ENCODE measurements at places on chromosomes 3 and 15. TPM values are rescaled to one million over a fixed set of nuclear protein-coding genes. Genes with fewer than 3 reads are reported as not detected.

GRCh38 chr3:61526308-61526707 is 35.1 kb upstream of the PTPRG start:
- no peak overlapping the region for H3K27ac ChIP-seq
- DNase-seq: no peak
- no peaks in the 10 kb centered on the region for H3K4me1 ChIP-seq
- no peaks in the 10 kb centered on the region for H3K36me3 ChIP-seq

GRCh38 chr3:108441071-108441507 is 69.3 kb downstream of the MYH15 start:
- no peak overlapping the region for H3K27ac ChIP-seq
- H3K4me1 ChIP-seq: no peaks in the 10 kb centered on the region
- no peaks in the 10 kb centered on the region for H3K36me3 ChIP-seq
- no peak for DNase-seq

The GPR62 gene
- not detected for total RNA-seq

The HRG gene
- total RNA-seq: 0.40 TPM

- no peaks in the 10 kb centered on the region for H3K36me3 ChIP-seq
- peak; percentile 4 for DNase-seq
- no peaks in the 10 kb centered on the region for H3K27me3 ChIP-seq
Measured at GRCh38 chr3:54830658-54831057, 97.2 kb downstream of the LRTM1 start.

DNA sequence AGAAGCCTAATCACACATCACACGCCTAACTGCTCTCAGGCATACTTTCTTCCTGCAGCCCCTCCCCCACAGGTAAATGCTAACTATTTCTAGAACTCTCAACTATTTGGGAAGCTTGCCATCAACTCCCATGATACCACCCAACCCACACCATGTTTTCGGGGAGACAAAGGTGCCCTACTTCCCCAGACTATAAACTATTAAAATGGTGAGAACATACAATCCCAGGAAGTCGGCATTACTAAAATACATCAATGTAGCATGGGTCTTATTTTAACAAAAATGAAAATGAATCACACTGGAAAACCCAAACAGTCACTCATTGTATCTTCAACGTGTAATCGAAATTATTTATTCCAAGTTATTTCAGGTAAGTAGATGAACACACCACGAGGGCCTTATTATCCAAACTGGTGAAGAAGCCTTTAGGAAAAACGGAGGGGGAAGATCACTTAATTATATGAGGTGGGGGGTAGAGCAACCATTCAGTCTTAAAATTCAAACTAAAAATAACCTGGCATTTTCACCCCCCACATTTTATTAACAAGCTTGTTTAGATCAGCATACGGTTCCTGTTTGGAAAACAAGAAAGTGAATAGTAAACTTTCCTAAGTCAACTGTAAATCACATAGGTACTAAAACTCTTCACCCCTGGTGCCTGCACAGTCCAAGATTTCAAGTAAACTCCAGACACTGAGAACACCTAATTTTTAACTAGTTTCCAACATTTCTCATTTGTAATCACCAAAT is 1.9 kb downstream of the TBL1XR1 start:
- H3K4me1 ChIP-seq: peaks cover 48% of the 10 kb centered on the region
- peaks cover 61% of the 10 kb centered on the region for H3K36me3 ChIP-seq
- peak overlapping the region; percentile 71 for H3K27ac ChIP-seq
- DNase-seq: peak; percentile 64
- H3K27me3 ChIP-seq: no peaks in the 10 kb centered on the region

DNA sequence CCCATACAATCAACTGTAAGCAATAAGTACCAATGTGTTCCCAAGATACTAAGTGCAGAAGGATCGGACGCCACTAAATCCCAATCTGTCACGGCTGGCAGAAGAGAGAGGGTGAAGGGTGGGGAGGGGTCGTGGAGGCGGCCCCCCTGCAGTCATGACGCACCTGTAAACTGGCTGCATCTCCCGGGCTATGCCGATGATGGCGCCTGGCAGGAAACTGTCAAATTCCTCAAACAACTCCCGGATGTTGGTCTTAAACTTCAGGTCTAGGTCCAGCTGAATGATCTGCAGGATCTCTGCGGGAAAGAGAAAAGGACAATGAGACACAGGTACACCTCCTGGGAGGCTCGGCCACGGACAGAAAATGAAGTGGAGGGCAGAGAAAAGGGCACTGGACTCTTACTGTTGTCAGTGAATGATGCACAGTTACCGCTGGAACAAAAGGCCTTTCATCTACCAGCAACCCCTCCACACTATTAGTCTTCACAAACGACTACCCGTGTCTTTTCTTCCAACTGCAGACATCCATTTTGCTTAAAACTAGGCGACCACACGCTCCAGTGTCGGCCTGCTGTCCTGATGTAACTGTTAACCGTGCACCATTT is 114.6 kb downstream of the XXYLT1 start:
- H3K36me3 ChIP-seq: peaks cover 11% of the 10 kb centered on the region
- H3K27ac ChIP-seq: no peak overlapping the region
- no peak overlapping the region for H3K4me3 ChIP-seq
- H3K27me3 ChIP-seq: no peaks in the 10 kb centered on the region
- H3K4me1 ChIP-seq: peaks cover 54% of the 10 kb centered on the region
- no peak for DNase-seq

The BHLHE40 gene
- total RNA-seq: 62.2 TPM

The SNX22 gene
- 1.3 TPM for total RNA-seq

The VILL gene
- 86.8 TPM for total RNA-seq

GRCh38 chr3:171194965-171195364 is 168.4 kb upstream of the SLC2A2 start:
- H3K4me1 ChIP-seq: peaks cover 36% of the 10 kb centered on the region
- no peak overlapping the region for H3K27ac ChIP-seq

The CATSPER2 gene
- total RNA-seq: 2.1 TPM

- no peak overlapping the region for H3K27ac ChIP-seq
- no peak overlapping the region for H3K4me3 ChIP-seq
- no peaks in the 10 kb centered on the region for H3K27me3 ChIP-seq
- H3K4me1 ChIP-seq: no peaks in the 10 kb centered on the region
Measured at GRCh38 chr3:127666676-127667075, 6.1 kb upstream of the ABTB1 start.

GRCh38 chr15:84552896-84553295 is 47.9 kb upstream of the ZSCAN2 start:
- no peaks in the 10 kb centered on the region for H3K36me3 ChIP-seq
- DNase-seq: no peak
- H3K27me3 ChIP-seq: no peaks in the 10 kb centered on the region
- no peak overlapping the region for H3K27ac ChIP-seq

The ESYT3 gene
- 3.5 TPM for total RNA-seq

DNA sequence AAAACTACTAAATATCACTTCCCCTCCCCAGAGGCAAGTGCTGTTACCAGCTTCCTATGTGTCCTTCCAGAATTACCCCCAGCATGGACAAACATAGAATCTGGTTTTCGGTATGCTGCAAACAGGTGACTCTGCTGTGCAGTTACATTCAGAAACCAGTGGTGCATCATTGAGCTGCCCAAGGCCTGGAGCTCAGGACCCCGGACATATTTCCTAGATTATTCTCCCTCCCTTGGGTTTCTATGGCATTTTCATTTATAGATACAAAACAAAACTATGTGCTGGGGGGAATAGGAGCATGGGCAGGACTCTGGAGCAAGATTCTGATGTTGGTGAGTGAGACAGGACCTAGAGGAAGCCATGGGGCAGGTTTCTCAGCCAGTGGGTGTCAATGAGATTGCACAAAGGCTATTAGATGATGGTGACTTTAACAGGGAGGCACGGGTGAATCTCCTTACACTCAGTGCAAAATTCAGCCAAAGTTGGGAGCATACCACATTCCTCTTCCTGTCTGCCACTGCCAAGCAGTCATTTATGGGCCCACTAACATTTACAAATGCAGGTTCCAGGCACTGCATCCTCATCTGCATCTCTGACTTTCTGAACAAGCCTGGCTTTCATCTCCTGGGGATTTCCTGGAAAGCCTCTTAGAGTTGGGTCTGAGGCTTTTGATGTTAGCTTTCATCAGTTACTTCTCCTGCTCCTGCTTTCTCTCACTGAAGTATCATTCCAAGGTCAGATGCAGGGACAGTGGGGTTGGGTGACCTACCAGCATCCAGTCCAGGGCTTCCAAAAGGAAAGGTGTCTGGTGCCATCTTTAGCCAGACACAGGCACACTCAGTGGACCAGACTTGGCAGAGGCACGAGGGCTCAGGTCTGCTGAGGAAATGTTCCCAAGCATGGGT is 44.5 kb downstream of the CMTM7 start:
- peaks cover 17% of the 10 kb centered on the region for H3K4me1 ChIP-seq
- no peaks in the 10 kb centered on the region for H3K27me3 ChIP-seq
- DNase-seq: no peak

DNA sequence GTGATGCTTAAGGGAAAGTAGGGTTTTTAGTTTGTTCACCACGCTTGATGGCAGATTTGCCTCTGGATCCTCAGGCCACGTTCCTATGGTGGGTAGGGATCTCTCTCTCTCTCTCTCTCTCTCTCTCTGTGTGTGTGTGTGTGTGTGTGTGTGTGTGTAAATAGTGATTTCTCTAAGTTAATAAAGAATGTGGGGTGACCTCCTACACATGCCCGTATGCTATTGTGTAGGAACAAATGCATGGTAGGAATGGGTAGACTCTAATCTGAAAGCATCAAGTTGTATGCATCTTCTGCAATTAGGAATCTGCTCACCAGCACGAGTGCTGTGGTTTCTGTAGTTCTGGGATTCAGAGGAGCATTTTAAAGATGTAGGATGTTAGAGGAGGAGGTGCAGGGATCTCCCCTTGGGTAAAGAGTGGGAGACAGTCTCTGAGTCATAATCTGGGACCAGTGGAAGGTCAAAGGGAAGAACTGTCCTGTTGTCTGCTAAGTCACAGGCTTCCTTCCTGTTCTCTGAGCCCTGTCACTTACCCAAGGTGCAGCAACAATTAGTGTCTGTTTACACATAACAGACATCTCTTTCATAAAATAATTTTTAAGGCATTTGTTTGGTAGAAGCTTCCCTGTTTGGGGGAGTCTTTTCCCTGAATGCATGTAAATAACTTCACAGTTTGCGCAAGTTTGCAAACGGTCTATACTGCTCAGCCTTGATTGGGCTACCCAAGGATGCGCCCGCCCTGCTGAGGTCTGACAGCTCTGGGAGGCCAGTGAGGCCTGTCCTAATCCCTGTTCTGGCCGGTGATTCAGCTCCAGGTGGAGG is 139.8 kb downstream of the IGF1R start:
- no peak for DNase-seq
- no peaks in the 10 kb centered on the region for H3K36me3 ChIP-seq
- peaks cover 60% of the 10 kb centered on the region for H3K4me1 ChIP-seq
- no peak overlapping the region for H3K4me3 ChIP-seq
- no peaks in the 10 kb centered on the region for H3K27me3 ChIP-seq

The GOLGA8N gene
- 0.45 TPM for total RNA-seq

DNA sequence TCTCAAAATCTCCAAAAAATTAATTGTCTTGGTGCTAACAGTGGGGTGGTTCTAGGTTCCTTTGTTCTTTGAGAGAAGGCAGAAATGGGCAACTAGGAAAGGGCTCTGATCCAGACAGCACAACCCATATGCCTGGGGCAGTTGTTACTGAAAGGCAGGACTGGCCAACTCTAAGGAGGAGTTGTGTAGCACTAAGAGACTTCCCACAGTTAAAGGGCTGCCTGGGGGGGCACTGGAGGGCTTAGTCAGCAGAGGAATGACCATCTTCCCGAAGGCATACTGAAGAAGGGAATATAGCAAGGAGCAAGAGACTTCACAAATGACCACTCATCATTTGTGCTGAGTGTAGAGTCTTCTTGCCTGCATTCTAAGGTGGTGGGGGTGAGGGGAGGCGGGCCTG is 15.8 kb downstream of the ILDR1 start:
- H3K4me1 ChIP-seq: peaks cover 23% of the 10 kb centered on the region
- no peak overlapping the region for H3K27ac ChIP-seq
- DNase-seq: no peak
- peaks cover 5% of the 10 kb centered on the region for H3K36me3 ChIP-seq
- no peak overlapping the region for H3K4me3 ChIP-seq

The ANKUB1 gene
- not detected for total RNA-seq

The TMIE gene
- total RNA-seq: 0.26 TPM

- no peak overlapping the region for H3K27ac ChIP-seq
- no peak for DNase-seq
Measured at GRCh38 chr15:92421976-92422375, 28.3 kb downstream of the ST8SIA2 start.

- DNase-seq: no peak
- no peaks in the 10 kb centered on the region for H3K36me3 ChIP-seq
- no peaks in the 10 kb centered on the region for H3K27me3 ChIP-seq
- no peak overlapping the region for H3K27ac ChIP-seq
- no peaks in the 10 kb centered on the region for H3K4me1 ChIP-seq
Measured at GRCh38 chr3:19155375-19155774, 7.1 kb downstream of the KCNH8 start.

The NPAP1 gene
- total RNA-seq: not detected

GRCh38 chr3:164550857-164551256 is 527.4 kb downstream of the SI start:
- no peak for DNase-seq
- H3K4me3 ChIP-seq: no peak overlapping the region
- H3K4me1 ChIP-seq: no peaks in the 10 kb centered on the region
- H3K27me3 ChIP-seq: no peaks in the 10 kb centered on the region

DNA sequence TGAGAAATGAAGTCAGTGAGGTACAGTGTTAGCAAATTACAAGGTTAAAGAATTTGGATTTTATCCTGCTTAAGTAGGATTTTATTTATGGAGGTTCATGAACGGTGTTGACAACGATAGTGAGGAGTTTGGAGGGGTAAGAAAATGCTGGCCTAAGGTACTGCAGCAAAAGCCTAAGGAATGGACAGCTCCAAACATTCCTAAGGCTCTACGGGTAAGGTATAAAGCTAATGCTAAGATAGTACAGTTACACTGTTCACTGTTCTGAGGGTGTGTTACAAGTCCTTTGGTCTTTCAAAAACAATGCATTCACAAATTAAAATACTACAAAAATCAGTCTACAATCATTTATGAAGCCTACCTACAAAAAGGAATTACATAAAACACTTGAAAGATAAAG is 7.3 kb downstream of the MTMR10 start:
- no peak overlapping the region for H3K4me3 ChIP-seq
- no peak overlapping the region for H3K27ac ChIP-seq
- no peaks in the 10 kb centered on the region for H3K27me3 ChIP-seq
- no peaks in the 10 kb centered on the region for H3K4me1 ChIP-seq
- no peaks in the 10 kb centered on the region for H3K36me3 ChIP-seq

The TMEM212 gene
- total RNA-seq: not detected

GRCh38 chr3:197495499-197495898 is 60.3 kb downstream of the BDH1 start:
- H3K36me3 ChIP-seq: peaks cover 4% of the 10 kb centered on the region
- H3K4me1 ChIP-seq: peaks cover 33% of the 10 kb centered on the region
- no peak overlapping the region for H3K4me3 ChIP-seq
- DNase-seq: no peak
- H3K27me3 ChIP-seq: no peaks in the 10 kb centered on the region
- no peak overlapping the region for H3K27ac ChIP-seq

GRCh38 chr15:51368307-51368706 is 26.9 kb downstream of the GLDN start:
- peaks cover 5% of the 10 kb centered on the region for H3K4me1 ChIP-seq
- H3K4me3 ChIP-seq: no peak overlapping the region
- H3K27me3 ChIP-seq: no peaks in the 10 kb centered on the region

All from Calu3 (cell line).